Muscle of leg (tissue), 16 donors: ENCODE measurements at places on chromosomes 7 and 10. TPM values are rescaled to one million over a fixed set of nuclear protein-coding genes. Genes with fewer than 3 reads are reported as not detected.

DNA sequence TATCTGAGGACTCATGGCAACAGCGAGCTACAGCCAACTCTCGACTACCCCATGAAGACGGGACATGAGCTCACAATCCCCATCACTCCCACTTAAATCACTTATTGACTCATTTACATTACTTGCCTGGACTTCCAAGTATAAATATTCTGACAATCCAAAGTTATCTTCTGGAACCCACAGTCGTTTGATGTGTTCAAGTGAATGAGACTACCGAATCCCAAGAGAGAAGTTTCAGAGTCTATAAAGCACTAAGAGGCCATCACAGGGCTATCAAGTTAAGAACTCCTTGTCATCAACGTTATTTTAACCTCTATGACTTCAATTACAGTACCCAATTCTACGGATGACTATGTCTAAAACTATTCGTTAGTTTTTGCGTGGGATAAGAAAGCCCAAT, 11.5 kb upstream of the ANAPC16 start:
- H3K4me3 ChIP-seq: no peak overlapping the region
- H3K27ac ChIP-seq: no peak overlapping the region
- DNase-seq: no peak

GRCh38 chr10:27536437-27536836, 32.3 kb downstream of the RAB18 start:
- no peaks in the 10 kb centered on the region for H3K4me1 ChIP-seq
- H3K27ac ChIP-seq: no peak overlapping the region
- H3K36me3 ChIP-seq: peaks cover 23% of the 10 kb centered on the region

DNA sequence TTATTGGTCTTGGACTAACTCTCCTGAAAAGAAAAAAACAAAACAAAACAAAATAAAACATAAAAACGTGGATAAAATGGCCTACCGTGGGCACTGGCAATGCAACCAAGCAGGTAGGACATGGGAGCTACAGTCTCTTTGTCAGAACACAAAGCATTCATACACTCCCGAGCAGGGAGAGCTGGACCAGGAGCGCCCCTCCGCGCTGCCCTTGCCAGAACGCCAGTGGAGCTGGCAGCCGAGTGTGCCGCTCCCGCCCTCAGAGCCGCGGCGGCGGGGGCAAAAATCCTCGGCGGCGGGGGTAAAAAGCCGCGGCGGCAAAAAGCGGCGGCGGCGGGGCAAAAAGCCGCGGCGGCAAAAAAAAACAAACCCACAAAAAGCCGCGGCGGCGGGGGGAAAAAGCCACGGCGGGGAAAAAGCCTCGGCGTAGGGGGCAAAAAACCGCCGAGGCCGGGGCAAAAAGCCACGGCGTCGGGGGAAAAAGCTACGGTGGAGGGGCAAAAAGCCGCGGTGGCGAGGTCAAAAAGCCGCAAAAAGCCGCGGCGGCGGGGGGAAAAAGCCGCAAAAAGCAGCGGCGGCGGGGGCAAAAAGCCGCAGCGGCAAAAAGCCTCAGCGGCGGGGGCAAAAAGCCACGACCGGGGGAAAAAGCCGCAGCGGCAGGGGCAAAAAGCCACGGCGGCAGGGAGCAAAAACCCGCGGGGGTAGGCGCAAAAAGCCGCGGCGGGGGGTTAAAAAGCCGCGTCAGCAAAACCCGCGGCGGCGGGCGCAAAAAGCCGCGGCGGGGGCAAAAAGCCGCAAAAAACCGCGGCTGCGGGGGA, 418.1 kb downstream of the ZNF716 start:
- H3K27ac ChIP-seq: no peak overlapping the region
- no peaks in the 10 kb centered on the region for H3K36me3 ChIP-seq
- H3K4me1 ChIP-seq: peaks cover 4% of the 10 kb centered on the region
- peak overlapping the region; percentile 35 for H3K4me3 ChIP-seq
- peaks cover 19% of the 10 kb centered on the region for H3K27me3 ChIP-seq

DNA sequence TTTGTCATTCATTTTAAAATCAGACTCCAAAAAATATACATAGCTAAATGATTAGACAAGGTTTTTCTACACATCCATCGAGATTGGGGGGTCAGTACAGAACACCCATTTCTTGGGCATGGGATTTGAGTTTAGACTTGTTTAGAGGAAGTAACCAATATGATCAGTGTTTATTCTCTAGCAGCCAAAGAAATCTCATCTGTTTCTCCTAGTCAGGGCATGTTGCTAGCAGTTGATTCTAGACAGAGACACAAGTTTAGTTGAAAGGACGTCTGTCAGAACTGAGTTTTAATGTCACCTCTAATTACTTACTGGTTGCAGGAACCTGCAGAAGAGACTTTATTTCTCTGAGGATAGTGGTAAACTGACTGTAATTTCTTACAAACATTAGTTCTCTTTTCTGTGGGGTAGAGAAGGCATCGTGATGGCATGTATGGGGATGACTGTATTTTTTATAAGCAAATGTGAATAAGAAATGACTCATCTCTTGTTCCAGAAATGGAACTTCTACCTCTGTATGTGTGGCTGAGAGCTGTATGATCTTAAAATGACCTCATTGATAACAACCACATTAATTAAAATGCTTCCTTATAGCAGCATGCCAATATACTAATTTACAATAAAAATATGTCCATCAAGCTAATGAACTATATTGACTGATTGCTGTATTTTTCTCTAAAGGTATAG, 30.6 kb upstream of the RHOBTB1 start:
- no peak for DNase-seq
- no peak overlapping the region for H3K27ac ChIP-seq
- H3K4me3 ChIP-seq: no peak overlapping the region
- no peaks in the 10 kb centered on the region for H3K27me3 ChIP-seq
- H3K36me3 ChIP-seq: no peaks in the 10 kb centered on the region

- DNase-seq: peak; percentile 32
- peaks cover 7% of the 10 kb centered on the region for H3K4me1 ChIP-seq
- no peak overlapping the region for H3K27ac ChIP-seq
- H3K4me3 ChIP-seq: no peak overlapping the region
- no peaks in the 10 kb centered on the region for H3K27me3 ChIP-seq
Measured at GRCh38 chr7:46229409-46229808, 308.3 kb upstream of the IGFBP3 start.

DNA sequence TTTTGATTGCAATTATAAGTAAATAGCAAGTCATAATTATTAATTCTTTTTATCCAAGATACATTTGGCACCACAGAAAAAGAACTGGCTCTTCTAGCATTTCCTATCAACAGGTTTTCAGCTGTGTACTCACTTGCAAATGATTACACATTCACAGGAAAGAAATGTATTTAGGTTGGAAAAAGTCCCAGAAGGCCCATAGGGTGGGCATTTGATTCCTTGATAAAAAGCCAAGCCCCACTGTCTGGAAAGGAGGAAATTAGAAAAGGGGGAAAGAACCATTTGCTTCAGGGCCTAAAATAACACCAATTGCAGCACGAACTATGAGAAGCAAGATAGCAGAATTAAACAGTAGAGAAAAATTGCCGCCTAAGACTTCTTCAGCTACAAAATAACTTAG, 80.8 kb upstream of the COL1A2 start:
- DNase-seq: no peak
- H3K4me1 ChIP-seq: no peaks in the 10 kb centered on the region
- H3K27ac ChIP-seq: no peak overlapping the region
- H3K27me3 ChIP-seq: no peaks in the 10 kb centered on the region
- H3K4me3 ChIP-seq: no peak overlapping the region

GRCh38 chr7:98233219-98234070, 18.6 kb downstream of the TECPR1 start:
- peaks cover 33% of the 10 kb centered on the region for H3K36me3 ChIP-seq
- peaks cover 9% of the 10 kb centered on the region for H3K4me1 ChIP-seq
- no peak for DNase-seq
- H3K27me3 ChIP-seq: no peaks in the 10 kb centered on the region
- no peak overlapping the region for H3K4me3 ChIP-seq

DNA sequence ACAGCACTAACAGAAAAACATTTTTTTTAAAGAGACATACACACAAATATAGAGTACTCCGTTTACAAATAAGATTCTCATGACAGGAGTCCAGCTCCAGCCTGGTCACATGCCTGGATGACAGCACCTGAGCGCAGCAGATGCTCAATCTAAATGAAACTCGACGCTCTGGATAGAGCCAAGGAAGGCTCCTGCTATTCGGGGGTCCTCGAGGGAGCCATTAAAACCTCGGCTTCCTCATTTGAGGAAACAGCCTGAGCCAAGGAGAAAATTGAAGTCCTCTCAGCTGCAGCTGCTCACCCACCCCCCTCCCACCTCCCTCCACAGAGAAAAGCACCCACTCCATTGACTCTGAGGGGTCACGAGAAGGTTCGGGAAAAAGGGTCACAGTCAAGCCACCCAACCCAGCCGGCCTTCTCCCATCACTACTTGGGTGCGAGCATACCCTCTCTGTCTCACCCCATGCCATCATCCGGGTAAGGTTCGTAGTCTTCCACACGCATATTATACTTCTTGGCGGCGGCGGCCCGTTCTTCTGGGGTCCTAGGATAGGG, 673 bp downstream of the NDUFB8 start:
- no peaks in the 10 kb centered on the region for H3K27me3 ChIP-seq
- peaks cover 37% of the 10 kb centered on the region for H3K36me3 ChIP-seq
- peak; percentile 94 for DNase-seq
- peak overlapping the region; percentile 92 for H3K27ac ChIP-seq
- peak overlapping the region; percentile 90 for H3K4me3 ChIP-seq

DNA sequence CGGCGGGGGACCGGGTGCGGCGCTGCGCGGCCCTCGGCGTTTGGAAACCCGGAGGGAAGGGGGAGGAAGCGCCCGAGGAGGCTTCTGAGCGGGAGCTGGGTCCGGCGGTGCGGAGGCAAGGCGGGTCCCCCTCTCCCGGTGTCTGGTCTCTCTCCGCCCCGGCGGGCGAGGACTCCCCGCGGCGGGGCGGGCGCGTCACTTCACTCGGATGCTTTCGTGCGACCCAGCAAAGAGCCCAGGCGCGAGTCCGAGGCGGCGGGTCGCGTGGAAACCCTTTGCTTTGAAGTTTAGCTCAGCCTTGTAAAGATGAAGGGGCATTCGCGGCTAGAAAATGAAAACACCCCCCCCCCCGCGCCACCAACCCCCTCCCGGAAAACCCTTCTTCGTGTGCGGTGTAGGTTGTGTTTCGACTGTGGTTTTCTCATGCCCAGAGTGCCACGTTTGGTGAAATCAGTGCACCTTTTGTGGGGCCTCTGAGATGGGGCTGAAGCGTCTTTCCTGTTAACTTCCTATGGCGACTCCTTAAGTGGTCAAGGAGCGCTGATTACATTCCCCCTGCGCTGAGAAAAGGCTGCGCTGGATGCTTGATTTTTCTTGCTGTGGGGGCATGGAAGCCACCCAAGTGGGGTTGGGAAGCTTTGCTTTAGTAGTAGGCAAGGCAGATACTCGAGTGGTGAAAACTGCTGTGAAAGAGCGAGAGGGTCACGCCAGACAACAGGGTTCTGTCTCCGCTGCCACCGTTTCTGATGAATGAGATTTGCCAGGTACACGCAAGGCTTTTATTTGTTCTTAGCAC, 876 bp downstream of the GNAI1 start:
- peak; percentile 60 for DNase-seq
- peak overlapping the region; percentile 86 for H3K4me3 ChIP-seq
- no peaks in the 10 kb centered on the region for H3K36me3 ChIP-seq
- peaks cover 9% of the 10 kb centered on the region for H3K4me1 ChIP-seq

DNA sequence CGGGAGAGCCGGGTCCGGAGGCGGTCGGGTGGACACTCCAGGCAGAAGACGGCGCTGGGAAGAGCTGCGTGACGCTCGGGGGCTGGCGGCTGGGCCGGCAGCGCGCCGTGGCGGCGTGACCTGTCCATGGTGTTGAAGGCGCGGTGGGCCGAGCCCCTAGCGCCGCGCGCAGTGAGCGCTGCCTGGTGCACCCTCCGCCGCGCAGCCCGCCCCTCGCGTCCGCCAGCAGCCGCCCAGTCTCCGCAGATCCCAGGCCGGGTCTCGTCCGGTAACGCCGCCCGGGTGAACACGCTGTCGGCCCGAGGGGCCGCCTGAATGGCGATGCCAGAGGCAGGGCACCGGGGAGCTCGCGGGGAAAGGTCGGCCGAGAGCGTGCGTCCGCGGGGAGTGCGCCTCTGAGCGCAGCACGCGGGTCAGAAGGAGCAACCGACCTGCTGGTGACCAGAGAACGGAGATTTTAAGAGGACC, 657 bp upstream of the TMEM178B start:
- H3K27me3 ChIP-seq: peaks cover 60% of the 10 kb centered on the region
- peaks cover 31% of the 10 kb centered on the region for H3K4me1 ChIP-seq
- no peaks in the 10 kb centered on the region for H3K36me3 ChIP-seq
- DNase-seq: peak; percentile 56

GRCh38 chr7:74097937-74098614, 14.5 kb downstream of the LIMK1 start:
- no peak overlapping the region for H3K4me3 ChIP-seq
- DNase-seq: peak; percentile 81
- no peak overlapping the region for H3K27ac ChIP-seq

GRCh38 chr7:103569621-103570305, 123.8 kb upstream of the SLC26A5 start:
- DNase-seq: no peak
- H3K27ac ChIP-seq: no peak overlapping the region
- H3K4me1 ChIP-seq: no peaks in the 10 kb centered on the region
- no peak overlapping the region for H3K4me3 ChIP-seq
- H3K36me3 ChIP-seq: no peaks in the 10 kb centered on the region

DNA sequence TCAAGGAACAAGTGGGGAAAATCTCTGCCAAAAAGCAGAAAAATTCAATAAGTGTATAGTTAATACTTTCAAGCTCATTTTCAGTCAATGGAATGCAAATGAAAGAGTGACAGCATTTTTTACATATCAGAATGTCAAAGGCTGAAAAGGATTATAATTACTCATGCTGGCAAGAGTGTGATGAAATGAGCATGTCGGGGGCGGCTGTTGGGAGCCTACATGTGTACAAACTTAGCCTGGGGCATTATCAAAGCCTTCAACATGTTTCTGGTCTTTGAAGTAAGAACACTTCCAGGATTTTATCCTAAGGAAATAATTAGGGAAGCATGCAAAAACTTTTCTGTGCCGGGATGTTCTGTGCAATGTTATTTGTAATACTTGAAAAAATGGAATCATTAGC, 221.7 kb upstream of the LYZL1 start:
- DNase-seq: no peak
- H3K4me3 ChIP-seq: no peak overlapping the region
- no peaks in the 10 kb centered on the region for H3K36me3 ChIP-seq
- no peaks in the 10 kb centered on the region for H3K4me1 ChIP-seq
- H3K27ac ChIP-seq: no peak overlapping the region

GRCh38 chr7:30178748-30179436, 44.1 kb downstream of the MTURN start:
- no peak overlapping the region for H3K27ac ChIP-seq
- DNase-seq: no peak
- H3K4me3 ChIP-seq: no peak overlapping the region
- no peaks in the 10 kb centered on the region for H3K36me3 ChIP-seq

GRCh38 chr10:97378933-97379921, 21.9 kb downstream of the RRP12 start:
- H3K4me3 ChIP-seq: no peak overlapping the region
- no peaks in the 10 kb centered on the region for H3K4me1 ChIP-seq
- no peak overlapping the region for H3K27ac ChIP-seq
- H3K36me3 ChIP-seq: peaks cover 67% of the 10 kb centered on the region
- DNase-seq: no peak
- no peaks in the 10 kb centered on the region for H3K27me3 ChIP-seq

GRCh38 chr10:75553550-75553949, 122.1 kb downstream of the LRMDA start:
- H3K4me3 ChIP-seq: no peak overlapping the region
- DNase-seq: no peak
- no peak overlapping the region for H3K27ac ChIP-seq
- no peaks in the 10 kb centered on the region for H3K27me3 ChIP-seq
- no peaks in the 10 kb centered on the region for H3K36me3 ChIP-seq

FKBP6 gene
- not detected for total RNA-seq

SLC35B4 gene
- total RNA-seq: 9.4 TPM

ZWINT gene
- total RNA-seq: 18.4 TPM

EGR2 gene
- total RNA-seq: 1.5 TPM

GNAT3 gene
- total RNA-seq: not detected

PRLHR gene
- total RNA-seq: not detected
